ENCODE measurements at places on chromosomes 12 and 14.

- no peak for DNase-seq
Observed at GRCh38 chr12:70966996-70967790, 46.7 kb upstream of the PTPRR start.

DNA sequence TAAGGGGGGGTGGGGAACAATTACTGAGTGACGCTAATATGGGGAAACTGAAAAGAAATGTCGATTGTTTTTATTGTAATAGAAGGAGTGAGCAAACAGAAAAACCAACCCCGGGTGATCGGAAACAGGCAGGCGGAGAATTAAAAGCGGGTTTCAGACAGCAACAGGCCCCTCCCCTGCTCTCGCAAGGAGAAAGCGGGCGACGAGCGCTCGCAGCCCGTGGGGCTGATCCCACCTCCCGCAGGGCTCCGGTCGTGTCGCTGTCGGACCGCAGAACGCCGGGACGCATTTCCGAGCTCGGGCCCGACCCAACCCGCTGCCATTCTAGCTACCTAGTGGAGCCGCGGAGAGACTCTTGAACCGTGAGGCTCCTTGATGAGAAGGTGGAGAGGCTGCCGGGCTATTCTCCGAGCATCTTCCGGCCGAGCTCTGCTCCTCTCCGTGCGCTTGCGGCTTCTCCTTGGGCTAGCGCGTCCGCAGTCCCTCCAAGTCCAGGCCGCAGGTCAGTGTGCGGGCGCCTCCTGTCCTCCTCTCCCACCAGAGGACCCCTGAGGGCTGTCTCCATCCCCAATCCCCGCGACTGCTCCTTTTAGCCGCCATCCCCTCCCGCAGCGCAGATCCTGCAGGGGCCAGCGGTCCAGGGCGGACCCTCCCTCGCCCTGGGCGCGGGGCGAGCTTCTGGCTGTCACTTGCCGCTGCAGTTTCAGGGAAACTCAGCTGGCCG, 4.1 kb upstream of the PAX9 start:
- DNase-seq, result no peak

- DNase-seq, result no peak
Observed at GRCh38 chr12:24049101-24049500, 99.6 kb upstream of the SOX5 start.

- DNase-seq, result no peak
Observed at GRCh38 chr14:83744224-83744623, 1785.7 kb upstream of the FLRT2 start.

- no peak for DNase-seq
Observed at GRCh38 chr12:73235387-73235786, 963.2 kb downstream of the TRHDE start.

- DNase-seq, result no peak
Observed at GRCh38 chr12:81221681-81222080, 143.8 kb downstream of the ACSS3 start.

GRCh38 chr12:14612898-14613445, 45.3 kb upstream of the PLBD1 start:
- no peak for DNase-seq

GRCh38 chr14:75470238-75470797, 42.5 kb downstream of the JDP2 start:
- DNase-seq, result no peak

- DNase-seq, result no peak
Observed at GRCh38 chr14:69246331-69246730, 13.6 kb upstream of the GALNT16 start.

GRCh38 chr12:47822863-47823262, 3.2 kb upstream of the HDAC7 start:
- no peak for DNase-seq

- no peak for DNase-seq
Observed at GRCh38 chr12:111785651-111786050, 18.9 kb downstream of the ALDH2 start.

- DNase-seq, result no peak
Observed at GRCh38 chr12:2092890-2093289, 40.1 kb downstream of the CACNA1C start.

DNA sequence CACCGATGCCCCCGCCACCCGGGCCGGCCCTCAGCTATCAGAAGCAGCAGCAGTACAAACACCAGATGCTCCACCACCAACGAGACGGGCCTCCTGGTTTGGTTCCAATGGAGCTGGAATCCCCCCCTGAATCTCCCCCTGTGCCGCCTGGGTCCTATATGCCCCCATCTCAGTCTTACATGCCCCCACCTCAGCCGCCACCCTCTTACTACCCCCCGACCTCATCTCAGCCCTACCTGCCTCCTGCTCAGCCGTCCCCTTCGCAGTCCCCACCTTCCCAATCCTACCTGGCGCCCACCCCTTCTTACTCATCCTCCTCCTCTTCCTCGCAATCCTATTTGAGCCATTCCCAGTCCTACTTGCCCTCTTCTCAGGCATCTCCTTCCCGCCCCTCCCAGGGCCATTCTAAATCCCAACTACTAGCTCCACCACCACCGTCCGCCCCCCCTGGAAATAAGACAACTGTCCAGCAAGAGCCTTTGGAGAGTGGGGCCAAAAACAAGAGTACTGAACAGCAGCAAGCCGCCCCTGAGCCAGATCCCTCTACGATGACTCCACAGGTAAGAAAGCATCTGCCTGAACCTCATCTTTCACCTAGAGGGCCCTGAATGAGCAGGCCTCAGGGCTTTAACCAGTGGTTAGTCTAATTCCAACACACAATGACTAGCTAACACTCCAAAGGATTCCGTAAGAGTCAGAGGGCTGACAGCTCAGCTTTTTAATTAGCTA, 851 bp downstream of the YLPM1 start:
- DNase-seq, result no peak

DNA sequence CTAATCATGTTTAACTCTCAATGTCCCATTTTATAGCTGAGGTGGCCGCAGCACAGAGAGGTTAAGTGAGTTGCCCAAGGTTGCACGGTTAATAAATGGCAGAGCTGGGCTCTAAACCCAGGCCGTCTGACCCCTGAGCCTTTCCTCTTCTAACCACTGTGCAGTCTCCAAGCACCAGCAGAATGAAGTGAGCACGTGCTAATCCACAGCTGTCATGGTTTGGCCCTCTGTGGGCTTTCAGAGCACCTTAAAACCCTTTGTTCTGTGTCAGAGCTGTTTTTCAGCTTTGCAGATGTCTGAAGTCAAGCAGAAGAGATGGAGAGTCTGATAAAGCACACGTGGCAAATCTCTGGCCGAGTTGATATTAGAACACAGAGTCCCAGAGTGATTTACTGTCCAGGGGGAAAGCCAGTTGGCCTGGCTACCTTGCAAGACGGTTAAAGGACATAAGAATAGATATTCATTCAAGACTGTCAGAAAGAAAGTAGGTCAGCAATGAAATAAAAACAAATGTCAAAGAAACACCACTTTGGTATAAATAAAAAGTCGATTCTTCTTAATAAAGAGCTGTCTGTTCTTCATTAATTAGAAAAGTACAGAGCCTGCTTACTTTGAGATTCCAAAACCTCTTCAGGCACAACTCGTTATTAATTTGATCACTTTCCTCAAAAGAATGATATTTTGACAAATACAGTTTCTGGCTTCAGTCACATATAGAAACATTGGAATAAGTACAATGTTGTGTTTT, 107.3 kb downstream of the CRADD start:
- no peak for DNase-seq

DNA sequence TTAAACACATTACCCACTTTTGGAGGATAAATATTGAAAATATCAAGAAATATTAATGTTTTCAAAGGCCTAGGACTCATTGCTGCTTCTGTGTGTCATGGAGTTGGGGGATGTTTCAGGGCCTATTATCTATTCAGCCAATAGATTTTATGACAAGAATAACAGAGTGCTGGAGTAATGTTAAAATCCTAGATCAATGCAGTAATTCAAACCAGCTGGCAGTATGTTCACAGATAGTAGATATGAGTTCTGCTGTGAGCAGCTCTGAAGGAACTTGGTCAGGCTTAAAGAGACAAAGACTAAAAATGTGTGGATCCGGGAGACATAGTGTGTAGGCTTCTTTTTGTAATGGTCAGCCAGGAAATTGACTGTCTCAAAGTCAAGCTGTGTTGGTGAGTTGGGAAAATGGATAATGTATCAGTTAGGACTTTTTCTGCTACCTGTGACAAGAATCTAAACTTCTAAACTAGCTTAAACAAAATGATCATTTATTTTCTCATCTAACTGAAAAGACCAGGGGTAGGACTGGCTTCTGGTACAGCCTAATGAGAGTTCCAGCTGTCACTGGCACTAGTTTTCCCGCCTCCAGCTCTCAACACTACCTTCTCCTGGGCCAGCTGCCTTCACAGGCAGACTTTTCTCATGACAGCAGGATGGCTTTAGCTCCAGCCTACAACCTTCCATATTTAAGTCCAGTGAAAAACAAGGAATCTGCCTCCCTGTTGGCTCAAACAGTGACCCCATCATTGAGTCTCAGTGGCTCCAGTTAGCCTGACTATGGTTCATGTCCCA, 16.3 kb upstream of the POLR3B start:
- no peak for DNase-seq

DNA sequence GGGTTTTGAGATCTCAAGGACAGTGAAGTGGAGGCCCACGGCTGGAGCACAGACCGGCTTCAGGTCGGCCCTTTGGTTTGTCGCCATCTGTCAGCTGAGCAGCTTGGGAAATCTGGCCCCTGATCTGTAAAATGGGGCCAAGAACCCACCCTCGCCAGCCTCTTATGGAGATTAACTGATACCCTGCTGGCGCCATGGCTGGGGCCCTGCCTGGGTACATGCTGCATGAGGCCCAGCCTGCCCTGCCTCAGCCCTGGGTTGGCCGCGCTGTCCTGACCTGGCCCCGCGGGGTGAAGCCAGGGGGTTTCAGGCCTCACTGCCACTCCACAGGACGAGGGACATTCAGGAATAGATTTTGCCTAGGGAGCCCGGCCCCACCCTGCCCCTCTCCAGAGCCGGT, 33.9 kb upstream of the MEG3 start:
- no peak for DNase-seq

- DNase-seq, result no peak
Observed at GRCh38 chr14:37195327-37195726, 2.4 kb upstream of the MIPOL1 start.

- DNase-seq, result no peak
Observed at GRCh38 chr12:65586796-65587195, 237.5 kb upstream of the HMGA2 start.

GRCh38 chr12:48681399-48681709, 684 bp downstream of the KANSL2 start:
- DNase-seq, result no peak

DNA sequence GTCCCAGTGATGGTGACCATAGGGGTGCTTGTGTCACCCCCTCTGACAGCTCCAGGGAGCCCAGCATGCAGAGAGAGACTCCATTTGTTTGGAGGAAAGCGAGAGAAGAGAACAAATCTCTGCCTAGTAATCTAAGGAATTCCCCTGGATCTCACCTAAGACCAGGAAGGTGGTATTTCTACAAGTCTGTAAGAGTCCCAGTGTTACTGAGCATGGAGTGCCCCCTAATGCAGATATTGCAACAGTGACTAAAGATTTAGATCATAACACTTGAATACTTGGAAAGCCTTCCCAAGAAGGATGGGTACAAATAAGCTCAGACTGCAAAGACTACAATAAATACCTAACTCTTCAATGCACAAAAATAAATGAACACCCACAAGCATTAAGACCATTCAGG, 360.4 kb upstream of the GARIN6 start:
- no peak for DNase-seq

DNA sequence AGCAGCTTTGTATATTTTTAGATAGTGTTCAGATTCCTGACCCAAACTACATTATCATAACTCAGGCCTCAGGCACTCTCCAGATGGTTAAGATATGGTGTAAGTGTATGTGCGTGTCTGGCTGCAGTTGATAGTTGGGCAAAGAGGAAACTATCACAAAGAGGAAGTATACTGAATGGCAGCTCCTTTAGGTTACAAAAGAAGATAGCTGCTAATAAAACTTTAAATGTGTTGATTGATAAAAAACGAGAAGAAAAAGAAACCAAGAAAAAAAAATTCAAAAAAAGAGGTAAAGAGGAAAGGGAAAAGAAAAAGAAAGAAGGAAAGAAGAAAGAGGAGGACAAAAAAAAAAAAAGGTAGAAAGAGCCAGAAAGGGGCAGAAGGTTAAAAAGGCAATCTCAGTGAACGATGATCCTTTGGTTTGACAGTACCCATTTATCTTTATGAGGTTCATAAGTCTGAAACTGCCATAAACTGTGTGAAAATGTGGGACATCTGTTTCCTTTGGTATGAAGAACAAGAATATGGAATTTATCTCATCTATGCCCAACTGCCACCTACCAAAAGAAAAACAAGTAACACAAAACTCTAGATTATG, 42.2 kb downstream of the TAOK3 start:
- DNase-seq, result no peak

DNA sequence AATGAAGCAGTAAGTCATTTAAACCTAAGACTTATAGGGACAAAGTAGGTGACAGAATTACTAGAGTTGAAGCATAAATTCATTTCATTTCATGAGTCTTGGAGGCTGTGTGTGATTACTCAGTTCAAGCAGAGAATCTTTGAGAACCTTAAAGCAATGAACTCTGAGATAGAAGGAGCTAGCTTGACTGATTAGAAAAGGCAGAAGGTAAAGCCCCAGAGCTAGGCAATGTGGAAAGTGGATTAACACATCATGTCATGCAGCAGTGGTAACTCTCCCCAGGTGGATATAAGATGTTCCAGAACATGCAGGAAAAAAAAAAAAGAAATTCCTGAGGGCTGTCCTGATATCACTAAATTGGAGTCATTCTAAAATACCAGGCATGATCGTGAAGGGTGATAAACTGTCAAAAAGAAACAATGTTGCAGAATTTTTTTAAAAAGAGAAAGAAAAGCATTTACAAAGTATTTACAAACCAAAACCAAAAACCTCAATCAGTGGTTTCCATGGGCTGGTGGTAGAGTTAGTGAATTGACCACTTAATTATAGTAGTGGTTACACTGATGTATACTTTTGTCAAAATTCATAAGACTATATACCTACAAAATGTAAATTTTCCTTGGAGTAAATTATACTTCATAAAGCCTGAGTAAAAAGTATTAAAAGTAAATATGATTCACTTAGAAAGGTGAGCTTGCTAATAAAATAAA, 12.7 kb upstream of the SLC16A7 start:
- DNase-seq, result no peak

DNA sequence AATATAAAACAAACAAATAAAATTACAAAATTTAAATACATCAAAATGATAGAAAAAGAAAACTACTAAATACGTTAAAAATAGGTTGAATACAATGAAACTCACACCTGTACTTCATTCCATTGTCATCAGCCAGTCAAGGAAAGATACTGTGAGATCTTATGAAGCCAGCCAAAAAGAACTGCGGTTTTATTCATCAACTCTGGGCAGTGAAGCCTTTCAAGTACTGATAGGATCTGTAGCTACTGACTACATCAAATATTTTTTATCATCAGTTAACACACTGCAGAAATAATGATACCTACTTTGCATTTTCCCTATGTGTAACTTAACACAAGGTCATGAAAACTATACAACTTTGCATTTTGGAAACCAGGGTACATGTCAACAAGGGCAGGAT, 46.3 kb upstream of the FAR2 start:
- no peak for DNase-seq

GRCh38 chr12:90622431-90622830, 332.5 kb downstream of the CCER1 start:
- DNase-seq, result no peak

GRCh38 chr12:54220092-54220557, 31.3 kb upstream of the SMUG1 start:
- DNase-seq, result peak; percentile 51

All from stimulated activated CD4-positive, alpha-beta T cell treated with anti-CD3 and anti-CD28 coated beads, Interleukin-1b, Interleukin-23, amount 100 ng/mL, for 4 hours (primary cell).